ENCODE measurements at places on chromosomes 12 and 14.

GRCh38 chr12:88448337-88448915 is 131.8 kb downstream of the KITLG start:
- DNase-seq, result no peak

GRCh38 chr14:100540926-100541620 is 46.1 kb downstream of the BEGAIN start:
- no peak for DNase-seq

DNA sequence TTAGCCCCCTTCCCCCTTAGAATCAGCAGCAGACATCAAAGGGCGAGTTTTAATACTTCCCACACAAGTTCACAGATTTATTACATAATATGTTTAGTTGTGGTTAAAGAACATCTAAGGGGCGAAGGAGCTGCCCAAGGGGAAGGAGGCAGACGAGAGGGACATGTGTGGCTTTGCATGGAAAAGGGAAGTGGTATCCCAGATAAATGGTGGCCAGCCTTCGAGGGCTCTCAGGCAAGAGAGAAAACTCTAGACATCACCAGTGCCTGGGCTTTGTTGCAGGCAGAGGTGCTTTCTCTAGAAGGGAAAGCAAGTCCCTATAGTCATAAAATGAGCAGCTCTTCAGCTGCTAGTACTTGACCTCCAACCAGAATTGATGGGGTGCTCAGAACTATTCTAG is 121.2 kb downstream of the CACNA1C start:
- DNase-seq, result no peak

DNA sequence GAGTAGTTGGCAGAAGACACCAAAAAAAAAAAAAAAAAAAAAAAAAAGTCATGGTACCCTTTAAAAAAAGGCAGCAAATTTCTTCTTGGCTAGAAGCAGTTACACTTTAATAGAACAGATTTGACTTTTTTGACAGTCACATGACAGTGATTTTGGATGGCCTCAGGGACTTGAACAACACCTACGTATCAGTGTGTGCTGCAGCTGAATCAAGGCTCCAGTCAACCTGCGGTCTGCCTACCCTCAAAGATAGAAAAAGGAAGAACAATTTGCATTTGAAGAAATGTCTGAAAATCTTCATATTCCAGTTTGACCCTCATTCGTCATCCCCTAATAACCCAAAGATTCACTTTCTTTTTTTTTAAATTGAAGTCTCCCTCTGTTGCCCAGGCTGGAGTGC is 53.9 kb downstream of the MDM2 start:
- DNase-seq, result no peak

GRCh38 chr12:68962877-68963855 is 30.2 kb upstream of the CPM start:
- no peak for DNase-seq

- no peak for DNase-seq
Observed at GRCh38 chr14:59195912-59196311, 7.4 kb downstream of the DAAM1 start.

DNA sequence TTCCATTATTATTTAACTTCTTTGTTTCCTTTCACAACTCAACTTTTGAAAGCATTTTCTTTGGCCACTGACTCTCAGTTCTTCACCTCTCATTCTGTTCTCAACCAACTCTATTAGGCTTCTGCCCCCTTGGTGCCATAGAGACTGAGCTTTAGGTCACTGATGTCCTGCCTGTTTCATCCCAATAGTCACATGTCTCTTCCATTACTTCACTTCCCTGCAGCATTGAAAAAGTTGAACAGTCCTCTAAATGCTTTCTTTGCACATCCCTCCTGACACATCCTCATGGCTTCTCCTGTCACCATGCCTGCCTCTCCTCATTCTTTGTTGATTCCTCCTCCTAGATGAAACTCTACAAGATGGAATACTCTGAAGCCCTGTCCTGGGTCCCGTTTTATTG is 2.7 kb downstream of the CLEC12A start:
- DNase-seq, result no peak

GRCh38 chr12:58728397-58728796 is 191.9 kb downstream of the LRIG3 start:
- DNase-seq, result no peak
